ENCODE measurements at places on chromosomes 5 and 9. TPM values are rescaled to one million over a fixed set of nuclear protein-coding genes. Genes with fewer than 3 reads are reported as not detected.

- DNase-seq = no peak
Observed at GRCh38 chr5:105150323-105150722, 1587.7 kb upstream of the NUDT12 start.

FBXW11 gene
- 106 TPM for total RNA-seq

IFNA13 gene
- not detected for total RNA-seq

LNPEP gene
- 25.8 TPM for total RNA-seq

- DNase-seq = no peak
Observed at GRCh38 chr5:58670582-58670981, 87.7 kb downstream of the RAB3C start.

DNA sequence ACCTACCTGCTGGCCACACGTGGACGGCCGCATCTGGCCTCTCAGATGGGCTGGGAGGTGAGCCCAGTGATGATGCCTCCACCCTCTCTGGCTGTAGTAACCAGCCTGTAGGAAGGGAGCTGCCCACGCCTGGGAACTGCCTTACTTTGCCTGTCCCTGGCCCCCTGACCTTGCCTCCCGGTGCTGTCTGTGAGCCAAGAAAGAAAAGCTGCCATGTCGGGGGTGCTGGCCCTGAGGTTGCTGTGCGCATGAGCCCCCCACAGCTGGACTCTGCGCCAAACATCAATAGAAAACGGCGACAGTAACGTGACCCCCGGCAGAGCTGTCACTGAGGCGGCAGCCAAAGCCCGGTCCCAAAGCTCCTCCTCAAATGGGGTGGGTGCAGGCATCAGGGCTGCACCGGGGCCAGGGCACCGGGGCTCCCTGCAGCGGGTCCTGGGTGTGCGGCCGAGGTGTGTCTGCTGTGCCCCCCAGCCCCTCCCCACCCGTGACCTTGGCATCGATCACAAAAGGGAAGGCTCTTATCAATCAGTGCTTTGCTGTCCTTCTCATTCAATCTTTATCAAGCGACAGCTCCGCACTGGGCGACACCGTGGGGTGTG, 15.3 kb upstream of the SLC9A3 start:
- DNase-seq = no peak

DNA sequence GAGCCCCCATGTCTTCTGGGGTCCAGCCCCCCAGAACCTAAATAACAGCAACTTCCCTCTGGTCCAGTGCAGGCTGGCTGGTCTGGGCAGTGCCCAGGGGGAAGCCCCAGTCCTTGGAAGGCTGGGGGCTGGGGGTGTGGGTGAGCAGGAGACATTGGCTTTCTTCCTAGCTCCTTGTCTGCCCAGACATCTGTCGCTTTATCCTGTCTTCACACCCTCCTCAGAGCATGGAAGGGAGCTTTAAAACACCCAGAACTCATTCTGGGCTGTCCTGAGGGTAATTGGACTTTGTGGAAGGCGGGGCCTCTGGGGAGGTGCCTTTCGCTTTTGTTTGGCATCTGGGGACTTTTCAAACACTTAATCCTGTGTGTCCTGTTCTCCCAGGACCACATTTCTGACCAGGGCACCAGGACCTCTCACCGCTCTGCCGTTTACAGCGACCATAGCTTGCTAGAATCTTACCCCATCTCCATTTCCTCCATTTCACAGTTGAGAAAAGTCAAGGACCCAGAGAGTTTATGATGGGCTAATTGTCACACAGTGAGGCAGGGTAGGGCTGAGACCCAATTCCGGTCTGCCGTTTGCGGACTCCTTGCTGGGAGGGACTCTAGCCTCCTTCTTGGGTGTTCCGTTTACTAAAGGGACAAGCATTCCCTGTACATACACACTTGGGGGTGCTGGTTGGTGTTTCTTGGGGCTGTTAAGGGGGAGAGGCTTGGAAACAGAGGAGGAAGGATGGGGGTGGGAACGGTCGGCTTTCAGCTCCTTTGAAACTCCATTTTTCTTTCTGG, 1.1 kb downstream of the GSN start:
- peak; percentile 55 for DNase-seq

DNA sequence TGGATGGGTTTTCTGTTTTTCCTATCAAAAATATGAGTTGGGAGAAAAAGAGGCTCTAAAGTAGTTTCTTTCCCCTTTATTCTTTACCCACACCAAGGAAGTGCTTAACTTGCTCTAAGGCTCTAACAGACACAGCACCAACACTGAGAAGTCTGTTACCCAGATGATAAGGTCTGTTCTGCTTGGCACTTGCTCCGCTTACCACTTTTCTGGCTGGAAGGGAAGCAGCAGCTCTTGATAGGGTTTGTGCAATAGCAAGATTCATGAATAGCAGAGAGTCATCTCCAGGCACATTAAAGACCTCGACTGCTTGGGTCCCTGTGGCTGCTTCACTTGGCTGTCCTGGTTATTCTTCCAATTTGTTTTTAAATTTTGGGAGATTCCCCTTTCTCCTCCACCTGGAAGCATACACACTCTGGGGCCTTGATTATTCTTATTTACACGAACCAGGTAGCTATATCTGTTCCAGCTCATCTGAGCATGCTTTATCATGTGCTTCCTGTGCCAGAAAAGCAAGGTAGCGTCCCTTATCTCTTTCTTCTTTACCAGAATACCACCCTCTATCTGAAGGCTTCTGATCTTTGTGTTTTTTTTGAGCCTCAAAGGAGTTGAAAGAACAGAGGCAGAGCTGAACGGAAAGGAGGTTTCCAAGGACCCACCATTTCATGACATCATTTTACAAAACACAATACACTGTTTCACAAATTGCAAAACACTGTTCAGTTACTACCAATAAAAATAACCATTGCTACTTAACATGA, 24.8 kb downstream of the PPP3R2 start:
- no peak for DNase-seq

DNA sequence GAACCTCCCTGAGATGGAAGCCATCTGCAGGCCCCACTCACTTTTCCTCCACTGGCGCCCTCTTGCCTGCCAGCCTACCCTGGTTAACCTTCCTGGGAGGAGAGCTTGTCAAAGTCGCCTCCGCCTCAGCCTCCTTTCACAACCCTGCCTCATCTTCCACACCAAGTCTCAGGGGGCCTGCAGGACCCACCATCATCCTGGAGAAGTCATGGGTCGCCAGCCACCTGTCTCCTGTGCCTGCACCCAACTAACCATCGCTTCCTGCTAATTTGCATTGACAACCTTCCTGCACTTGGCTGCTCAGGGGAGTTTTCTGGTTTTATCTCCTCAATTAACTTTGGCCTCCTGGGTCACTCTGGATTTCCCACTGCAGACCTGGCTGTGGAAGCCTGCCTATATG, 52.8 kb upstream of the GRHPR start:
- DNase-seq = no peak

BAAT gene
- total RNA-seq = not detected

DNA sequence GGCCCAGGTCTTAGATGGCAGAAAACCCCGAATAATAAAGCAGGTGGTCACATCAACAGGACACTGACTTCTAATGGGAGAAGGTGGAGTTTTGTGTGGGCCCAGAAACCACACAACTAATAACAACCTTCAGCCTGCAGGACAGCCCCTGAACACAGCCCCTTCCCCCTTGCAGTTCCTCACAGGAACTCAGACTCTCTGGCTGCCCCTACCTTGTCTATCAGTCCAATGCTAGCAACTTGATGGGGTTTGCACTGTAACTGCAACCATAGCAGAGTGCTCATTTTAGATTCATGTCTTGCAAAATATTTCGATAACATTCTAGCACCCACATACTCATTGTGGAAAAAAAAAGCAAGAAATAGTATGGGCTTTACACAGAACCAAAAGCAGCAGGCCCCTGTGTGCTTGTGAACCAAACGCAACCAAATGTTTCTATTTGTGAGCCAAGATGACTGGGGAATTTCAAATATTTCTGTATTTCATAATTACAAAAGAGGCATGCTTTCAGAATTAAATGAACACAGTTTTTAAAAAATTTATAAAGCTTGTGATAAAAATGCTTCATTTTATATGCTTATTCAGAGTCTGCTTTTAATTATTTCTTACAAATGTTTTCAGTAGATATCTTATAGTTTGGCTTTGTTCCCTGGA, 62.7 kb upstream of the PDE4D start:
- no peak for DNase-seq

GRCh38 chr9:20623021-20623747, 885 bp upstream of the MLLT3 start:
- no peak for DNase-seq

GABRP gene
- not detected for total RNA-seq

ABLIM3 gene
- total RNA-seq = 15.9 TPM

DNA sequence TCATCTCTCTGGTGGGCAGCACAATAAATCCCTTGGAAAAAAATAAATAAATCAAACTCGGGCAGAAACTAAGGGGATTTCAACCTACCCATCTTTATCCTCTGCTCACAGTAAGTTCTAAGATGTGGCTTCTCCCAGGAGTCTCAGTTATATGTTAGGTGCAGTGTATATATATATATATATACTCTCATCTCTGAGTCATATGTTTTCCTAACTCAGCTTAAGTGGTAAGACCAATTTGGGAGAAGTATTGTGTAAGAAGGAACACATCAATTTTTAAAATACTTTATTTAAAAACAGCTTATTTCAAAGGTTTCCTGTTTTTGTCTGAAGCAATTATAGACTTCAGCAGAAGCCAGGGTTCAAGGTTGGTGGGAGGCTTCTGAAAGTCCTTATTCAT, 20.3 kb upstream of the OSMR start:
- DNase-seq = no peak

IL4 gene
- total RNA-seq = not detected

FSTL4 gene
- 1.1 TPM for total RNA-seq

- DNase-seq = peak; percentile 94
Observed at GRCh38 chr5:163760498-163760897, 255.1 kb downstream of the MAT2B start.

EIF4EBP3 gene
- total RNA-seq = not detected

FEM1C gene
- total RNA-seq = 21.3 TPM

PCDHGC5 gene
- 3.7 TPM for total RNA-seq

DNA sequence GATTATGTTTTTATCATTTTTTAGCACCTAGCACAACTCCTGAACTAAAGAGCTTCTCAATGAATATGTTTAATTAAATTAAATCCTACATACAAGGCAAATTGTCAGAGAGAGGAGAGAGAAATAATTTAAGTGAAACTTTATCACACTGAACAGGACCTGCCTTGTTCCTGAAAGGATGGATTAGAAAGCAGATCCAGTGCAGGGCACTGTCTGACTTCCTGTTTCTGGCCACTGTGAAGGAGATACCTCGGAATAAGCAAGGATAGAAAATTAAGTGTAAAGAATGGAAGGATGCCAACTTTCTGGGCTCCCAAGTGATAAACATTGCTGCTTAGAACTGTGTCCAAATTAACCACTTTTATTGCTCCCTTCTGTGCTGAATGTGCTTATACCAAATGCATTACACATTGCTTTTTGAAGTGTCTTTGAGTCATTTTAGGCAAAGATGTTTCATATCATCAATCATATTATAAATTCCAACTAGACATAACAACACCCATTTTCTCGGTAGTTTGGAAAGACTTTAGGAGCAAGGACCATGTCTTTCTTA, 89.1 kb upstream of the SPDL1 start:
- peak; percentile 15 for DNase-seq

Data from A172 (cell line).